ENCODE measurements at places on chromosomes 6 and 20.
A peak's percentile ranks its signal among the peaks of the same experiment; 100 is the strongest.

- DNase-seq: no peak
Measured at GRCh38 chr6:46370622-46371021, 120.6 kb downstream of the RCAN2 start.

DNA sequence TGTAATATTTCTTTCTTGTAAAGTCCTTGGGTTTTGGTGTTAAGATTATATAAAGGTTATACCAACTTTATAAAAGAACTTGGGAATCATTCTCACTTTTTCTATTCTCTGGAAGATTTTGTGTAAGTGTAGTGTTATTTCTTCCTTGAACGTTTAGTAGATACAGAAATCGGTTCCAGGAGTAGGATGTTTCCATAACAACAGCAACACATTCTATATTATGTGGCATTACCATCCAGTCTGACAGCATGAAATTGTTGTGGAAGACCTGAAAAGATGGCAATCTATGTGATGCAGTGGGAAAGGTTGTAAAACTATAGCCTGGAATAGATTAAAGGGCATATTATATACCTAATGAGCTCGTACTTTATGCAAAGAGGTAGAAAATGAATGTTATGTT lies 13.8 kb downstream of the ECT2L start:
- DNase-seq: no peak

DNA sequence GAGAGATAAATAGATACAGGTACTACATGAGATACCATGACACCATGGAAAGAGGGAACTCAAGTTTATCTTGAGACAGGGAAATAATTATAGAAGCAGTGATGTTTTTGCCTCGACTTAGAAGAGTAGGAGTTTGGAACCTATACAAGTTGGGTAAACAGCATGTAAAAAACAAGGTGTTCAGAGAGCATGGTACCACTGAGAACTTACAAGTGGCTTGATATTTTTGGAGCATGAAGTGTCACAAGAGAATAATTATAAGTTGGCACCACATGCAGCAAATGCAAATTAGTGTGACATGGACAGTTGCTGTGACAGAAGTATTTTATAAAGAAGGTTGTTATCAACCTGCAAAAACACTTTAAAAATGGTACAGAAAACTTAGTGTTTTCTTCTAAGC lies 47.1 kb upstream of the SCAF8 start:
- no peak for DNase-seq

GRCh38 chr6:1832844-1833787 lies 223.4 kb downstream of the FOXC1 start:
- DNase-seq: no peak

DNA sequence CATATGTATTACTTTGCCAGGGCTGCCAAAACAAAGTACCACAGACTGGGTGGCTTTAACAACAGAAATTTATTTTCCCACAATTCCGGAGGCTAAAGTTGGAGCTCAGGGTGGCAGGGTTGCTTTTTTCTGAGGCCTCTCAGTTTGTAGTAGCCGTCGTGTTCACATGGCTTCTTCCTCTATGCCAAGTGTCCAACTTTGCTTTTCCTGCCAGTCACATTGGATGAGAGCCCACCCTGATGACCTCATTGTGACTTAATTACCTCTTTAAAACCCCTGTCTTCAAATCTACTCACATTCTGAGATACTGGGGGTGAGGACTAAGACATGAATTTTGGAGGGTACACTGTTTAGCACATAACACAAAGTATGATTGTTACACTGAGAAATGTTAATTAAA lies 9.9 kb upstream of the ECT2L start:
- no peak for DNase-seq

DNA sequence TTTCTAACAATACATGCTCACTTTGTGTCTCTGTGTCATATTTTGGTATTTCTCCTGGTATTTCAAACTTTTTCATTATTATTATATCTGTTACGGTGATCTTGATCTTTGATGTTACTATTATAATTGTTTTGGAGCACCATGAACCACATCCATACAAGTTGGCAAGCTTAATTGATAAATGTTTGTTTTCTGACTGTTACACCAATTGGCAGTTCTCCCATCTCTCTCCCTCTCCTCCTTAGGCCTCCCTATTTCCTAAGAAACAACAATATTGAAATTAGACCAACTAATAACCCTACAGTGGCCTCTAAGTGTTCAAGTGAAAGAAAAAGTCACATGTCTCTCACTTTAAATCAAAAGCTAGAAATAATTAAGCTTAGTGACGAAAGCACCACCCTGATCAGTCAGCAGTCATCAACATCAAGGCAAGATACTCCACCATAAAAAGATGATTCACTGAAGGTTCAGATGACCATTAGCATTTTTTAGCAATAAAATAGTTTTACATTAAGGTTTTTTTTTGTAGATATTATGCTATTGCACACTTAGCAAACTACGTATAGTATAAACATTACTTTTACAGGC lies 61.5 kb downstream of the IBTK start:
- DNase-seq: no peak

- DNase-seq: no peak
Measured at GRCh38 chr20:50516180-50516934, 6.2 kb downstream of the PTPN1 start.

DNA sequence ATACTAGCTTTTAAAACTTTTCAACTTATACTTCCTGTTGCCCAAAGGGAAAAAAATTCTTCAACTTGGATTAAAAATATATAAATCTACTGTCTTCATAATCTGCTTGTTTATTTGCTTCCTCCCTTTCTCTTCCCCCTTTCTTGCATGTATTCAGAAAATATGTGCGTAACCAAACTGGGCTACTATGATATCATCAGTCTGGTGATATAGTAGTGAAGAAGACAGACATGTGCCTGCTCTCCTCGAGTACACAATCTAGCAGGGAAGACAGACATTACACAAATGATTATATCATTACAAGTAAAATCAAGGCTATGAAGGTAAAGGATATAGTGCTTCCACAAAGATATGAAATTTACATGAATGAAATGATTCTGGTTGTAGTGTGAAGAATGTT lies 31.0 kb downstream of the IBTK start:
- no peak for DNase-seq

DNA sequence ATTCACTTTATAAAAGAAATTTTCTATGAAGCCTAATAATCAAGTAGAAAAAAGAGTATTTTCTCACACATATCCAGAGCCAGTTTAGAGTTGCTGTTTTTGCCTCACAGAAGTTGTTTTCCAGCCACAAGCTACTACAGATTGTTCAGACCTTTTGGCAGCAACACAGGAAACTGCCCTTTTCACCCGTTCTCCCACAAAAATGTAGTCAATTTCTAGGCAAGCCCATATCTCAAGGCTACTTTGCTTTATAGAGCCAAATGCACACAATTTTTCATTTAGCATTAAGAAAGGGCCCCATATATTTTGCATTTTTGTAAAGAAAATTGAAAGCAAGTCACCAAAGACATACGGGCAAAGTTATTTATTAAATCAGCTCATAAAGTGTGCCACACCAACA lies 49.5 kb downstream of the EPB41L2 start:
- DNase-seq: no peak

DNA sequence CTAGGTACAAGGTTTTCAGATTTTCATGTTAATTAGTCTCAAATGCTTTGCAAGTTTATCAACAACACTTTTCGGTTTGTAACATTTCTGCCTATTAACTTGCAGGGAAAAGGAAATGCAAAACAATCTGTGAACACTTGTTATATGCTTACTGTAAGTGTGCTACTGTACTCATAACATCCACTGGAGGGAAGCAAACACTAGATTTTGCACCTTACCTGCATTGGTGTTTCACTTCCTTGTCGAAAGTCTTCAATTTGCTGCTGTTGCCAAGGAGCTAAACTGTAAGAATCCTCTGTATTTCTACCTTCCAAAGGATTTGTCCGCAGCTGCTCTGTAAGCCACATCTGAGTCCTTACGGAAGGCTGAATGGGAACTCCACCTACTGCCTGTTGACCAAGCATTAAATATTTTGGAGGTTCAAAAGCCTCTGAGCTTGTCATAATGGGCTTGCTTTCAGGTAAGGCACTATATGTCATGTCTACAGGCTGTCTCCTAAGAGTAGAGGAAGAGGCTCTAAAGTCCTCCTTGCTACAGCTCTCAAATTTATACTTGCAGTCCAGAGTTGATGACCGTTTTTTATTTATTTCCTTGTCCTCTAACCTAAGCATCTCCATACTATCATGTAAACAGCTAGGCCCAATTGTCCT lies 17.3 kb downstream of the PLN start:
- DNase-seq: no peak

DNA sequence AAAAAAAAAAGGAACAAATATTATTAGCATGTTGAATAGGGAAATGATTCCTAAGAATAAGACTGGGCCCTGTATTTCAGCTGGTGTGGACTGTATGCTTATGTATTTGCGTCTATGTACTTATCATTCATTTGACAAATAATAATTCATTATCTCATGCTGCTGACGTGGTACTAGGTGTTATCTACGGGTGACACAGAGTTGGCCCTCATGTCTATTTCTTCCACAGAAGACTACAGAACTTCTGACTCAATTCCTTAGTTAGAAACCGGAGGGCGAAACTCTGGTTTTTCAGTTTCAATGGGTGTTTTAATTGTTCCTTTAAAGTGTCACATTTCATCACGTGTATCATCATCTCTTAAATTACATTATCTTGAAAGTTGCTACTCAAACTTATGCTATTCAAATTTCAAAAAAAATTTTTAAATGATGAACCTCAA lies 305.9 kb downstream of the CLIC5 start:
- DNase-seq: no peak

DNA sequence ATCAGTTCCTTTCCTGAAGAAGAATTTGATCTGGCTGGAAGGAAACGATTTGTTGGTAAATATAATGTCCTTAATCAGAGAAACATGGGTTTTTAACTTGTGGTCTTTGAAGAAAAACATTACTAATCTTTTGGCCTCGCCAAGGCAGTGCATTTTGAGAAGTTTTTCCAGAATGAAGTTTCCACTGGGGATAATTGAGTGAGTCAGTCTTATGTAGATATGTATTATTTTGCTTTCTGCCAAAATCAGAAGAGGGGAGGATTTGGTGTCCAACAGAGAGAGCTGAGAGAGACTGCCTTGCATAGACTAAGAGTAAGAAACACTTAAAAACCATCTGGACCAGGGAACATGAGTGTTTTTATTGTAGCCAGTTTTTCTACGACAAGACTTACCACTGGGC lies 79.9 kb downstream of the FNDC1 start:
- no peak for DNase-seq

- DNase-seq: peak; percentile 67
Measured at GRCh38 chr6:6547110-6547879, 41.2 kb upstream of the LY86 start.

DNA sequence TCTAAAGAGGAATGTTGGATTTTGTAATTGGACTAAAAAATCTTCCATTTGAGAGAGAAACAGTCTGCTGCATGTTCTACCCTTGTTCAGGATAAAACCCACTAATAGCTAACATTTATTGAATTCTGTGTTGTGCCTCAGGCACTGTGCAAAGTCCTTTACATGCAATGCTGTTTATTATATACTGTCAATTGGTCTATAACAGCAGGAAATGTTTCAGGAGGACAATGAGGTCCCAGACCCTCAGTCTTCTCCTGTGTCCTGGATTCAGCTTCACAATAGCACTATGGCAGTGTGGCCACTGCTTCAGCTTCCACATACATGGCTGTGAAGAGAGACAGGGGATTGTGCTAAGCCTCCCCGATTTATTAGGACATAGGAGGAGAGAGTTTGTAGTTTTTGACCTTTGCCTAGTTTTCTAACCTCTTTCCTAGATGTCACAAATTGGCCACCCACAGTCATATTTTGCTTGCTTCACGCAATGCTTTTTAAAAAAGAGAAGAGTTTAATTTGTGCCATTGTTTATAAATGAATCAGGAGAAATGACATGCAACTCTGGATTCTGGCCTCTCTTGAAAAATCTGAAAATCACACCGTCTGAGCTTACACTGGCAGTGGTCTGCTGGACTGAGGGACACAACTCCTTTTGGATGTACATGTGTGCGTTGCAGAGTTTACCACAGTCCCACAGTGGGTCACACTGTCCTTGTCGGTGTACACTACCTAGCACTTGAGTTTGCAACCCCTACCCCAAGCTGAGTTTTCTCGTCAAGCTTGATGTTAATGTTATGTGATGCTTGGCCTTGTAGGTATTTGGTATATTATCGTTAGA lies 11.3 kb downstream of the PTPN1 start:
- no peak for DNase-seq

DNA sequence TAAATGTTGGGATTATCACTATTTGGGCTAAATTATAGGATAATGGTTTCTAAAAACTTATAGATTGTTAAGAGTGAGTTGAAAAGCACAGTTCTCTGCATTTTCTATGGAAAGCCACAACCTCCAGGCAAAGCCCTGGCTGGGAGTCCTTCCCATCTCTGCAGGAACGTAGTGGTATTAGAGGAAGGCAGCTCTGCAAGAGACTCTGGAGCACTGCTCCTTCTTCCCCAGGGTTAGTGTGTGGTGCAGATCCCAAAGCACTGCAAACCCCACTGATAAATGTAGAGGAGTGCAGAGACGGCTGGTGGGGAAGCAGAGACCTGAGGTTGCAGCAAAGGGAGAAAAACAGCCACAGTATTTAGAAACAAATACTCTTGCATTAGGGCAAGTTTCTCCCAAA lies 225.3 kb downstream of the TINAG start:
- DNase-seq: no peak

- DNase-seq: no peak
Measured at GRCh38 chr6:9983168-9983567, 431.7 kb downstream of the TFAP2A start.

GRCh38 chr6:44851176-44851575 lies 463.7 kb downstream of the CDC5L start:
- DNase-seq: no peak

GRCh38 chr20:63254606-63255384 lies 532 bp upstream of the NKAIN4 start:
- DNase-seq: no peak

GRCh38 chr20:58800134-58800871 lies 50.4 kb downstream of the GNAS-AS1 start:
- DNase-seq: no peak

GRCh38 chr20:57097245-57097915 lies 169.1 kb downstream of the BMP7 start:
- DNase-seq: no peak

DNA sequence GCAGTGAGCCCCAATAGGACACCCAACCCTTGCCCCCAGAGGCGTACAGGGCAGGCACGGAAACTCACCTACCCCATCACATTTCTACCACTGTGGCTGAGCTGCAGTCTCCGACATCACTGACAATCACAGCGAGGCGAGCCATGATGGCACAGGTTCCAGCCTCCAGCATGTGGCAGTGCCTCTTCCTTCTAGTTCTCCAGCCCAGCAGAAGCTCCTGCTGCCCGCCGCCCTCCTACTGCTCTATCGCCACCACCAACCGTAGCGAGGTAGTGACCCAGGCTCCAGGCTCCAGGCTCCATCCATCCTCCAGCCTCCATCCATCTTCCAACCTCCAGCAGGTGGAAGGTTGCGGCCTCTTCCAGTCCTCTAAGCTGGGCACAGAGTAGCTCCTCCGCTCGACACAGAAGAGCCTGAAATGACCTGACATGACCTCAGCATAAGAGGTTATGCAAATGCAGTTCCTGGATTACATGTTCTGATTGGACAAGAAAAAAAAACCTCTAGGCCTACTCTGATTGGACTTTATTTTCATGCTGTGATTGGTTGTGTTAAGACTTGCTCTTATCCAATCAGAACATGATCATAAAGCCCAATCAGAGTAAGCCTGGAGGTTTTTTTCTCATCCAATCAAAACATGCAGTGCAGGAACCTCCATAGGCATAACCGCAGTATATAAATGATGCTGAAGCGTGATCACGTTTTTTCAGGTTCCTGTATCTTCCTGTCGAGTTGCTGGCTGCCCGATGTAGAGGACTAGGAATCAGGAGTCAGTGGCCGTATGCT lies 438.9 kb upstream of the ZNF337 start:
- no peak for DNase-seq

- DNase-seq: no peak
Measured at GRCh38 chr6:138493413-138493812, 5.9 kb downstream of the NHSL1 start.

GRCh38 chr20:53567379-53567917 lies 26.2 kb downstream of the ZNF217 start:
- DNase-seq: no peak

Measured in activated effector memory CD4-positive, alpha-beta T cell treated with Interleukin-2 at 50 U/mL for 16 hours (primary cell).